ENCODE measurements at places on chromosomes 4 and X.

- no peak for DNase-seq
Observed at GRCh38 chr4:147794314-147794680, 62.4 kb downstream of the ARHGAP10 start.

DNA sequence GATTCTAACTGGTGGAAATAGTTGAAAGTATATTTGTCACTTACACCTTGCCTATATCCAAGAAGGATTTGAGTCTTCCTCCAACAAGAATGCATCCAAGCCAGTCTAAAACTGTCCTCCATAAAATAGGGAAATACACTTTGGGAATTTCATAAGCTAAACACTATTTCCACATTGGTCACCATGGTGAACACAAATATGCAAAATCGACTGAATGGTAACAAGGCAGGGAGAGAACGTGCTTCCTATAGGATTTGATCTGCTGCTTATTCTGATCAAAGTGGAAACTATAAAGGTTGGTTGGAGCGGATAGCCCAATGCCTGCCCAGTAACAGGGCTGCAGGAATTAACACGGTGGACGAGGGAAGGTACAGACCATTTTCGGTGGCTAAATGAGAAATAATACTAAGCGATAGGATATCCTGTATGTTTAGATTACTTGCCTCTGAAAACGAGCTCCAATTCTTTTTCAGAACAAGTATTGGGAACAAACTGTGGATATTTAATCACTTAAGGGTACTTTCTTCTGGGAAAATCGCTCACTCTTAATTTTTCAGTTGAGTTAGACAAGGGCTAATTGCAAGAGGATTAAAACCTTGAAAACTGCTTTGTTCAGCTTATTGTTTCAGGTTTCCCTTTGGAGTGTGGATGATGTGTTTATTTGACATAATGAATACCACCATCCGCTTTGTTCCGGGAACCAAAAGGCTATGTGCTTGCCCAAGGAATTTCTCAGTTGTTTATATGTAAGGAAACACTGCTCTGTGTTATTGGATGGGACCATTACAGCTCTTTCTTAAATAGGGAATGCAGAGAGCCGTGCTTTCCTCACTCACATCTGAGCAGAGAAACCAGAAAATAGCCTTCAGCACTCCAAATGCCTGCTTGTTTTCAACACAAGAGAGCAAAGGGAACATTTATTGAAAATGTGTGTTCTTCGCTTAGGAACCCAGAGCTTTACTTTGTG is 194.4 kb downstream of the CBR4 start:
- no peak for DNase-seq

DNA sequence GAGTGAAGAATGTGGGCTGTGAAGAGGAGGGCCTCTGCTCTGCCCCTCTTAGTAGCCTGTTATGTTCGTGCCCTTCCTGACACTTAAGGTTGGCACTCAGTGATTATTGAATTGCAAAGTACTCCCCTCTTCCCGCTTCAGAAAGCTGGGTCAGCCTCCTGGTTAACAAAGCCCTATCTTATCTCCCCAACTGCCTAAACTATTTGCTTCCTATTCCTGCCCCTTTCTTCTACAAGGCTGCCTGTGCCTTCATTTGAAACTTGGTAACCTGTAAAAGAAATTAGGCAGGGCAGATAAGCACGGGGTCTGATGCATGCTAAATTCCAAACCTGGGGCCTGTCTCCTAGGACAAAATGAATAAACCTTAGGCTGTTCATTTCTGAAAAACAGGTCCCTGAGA is 23.1 kb upstream of the TMEM150C start:
- DNase-seq, result no peak

GRCh38 chrX:11558972-11559371 is 106.7 kb downstream of the ARHGAP6 start:
- DNase-seq, result peak; percentile 2

- DNase-seq, result no peak
Observed at GRCh38 chr4:6206771-6207290, 6.5 kb upstream of the JAKMIP1 start.

DNA sequence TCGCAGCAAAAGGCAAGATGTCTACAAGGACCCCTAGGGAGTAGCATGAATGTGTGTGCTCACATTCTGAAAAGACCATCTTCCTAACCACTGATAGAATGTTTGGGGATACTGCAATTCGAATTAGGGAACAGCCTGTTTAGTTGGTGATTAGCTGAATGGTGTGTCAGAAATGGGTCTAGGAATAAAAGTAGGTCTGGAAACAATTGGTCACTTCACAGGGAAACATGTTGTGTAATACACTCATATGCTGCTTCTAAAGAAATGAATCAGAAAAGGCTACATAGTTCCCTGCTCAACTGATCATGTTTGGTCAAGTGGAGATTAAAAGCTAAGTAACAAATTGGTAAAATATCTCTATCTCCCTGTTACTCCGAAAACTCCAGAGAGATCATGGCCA is 2362.4 kb upstream of the TENM3 start:
- no peak for DNase-seq

- DNase-seq, result no peak
Observed at GRCh38 chr4:88616275-88617150, 24.2 kb downstream of the HERC3 start.

GRCh38 chr4:5237086-5237660 is 185.9 kb downstream of the STK32B start:
- no peak for DNase-seq

DNA sequence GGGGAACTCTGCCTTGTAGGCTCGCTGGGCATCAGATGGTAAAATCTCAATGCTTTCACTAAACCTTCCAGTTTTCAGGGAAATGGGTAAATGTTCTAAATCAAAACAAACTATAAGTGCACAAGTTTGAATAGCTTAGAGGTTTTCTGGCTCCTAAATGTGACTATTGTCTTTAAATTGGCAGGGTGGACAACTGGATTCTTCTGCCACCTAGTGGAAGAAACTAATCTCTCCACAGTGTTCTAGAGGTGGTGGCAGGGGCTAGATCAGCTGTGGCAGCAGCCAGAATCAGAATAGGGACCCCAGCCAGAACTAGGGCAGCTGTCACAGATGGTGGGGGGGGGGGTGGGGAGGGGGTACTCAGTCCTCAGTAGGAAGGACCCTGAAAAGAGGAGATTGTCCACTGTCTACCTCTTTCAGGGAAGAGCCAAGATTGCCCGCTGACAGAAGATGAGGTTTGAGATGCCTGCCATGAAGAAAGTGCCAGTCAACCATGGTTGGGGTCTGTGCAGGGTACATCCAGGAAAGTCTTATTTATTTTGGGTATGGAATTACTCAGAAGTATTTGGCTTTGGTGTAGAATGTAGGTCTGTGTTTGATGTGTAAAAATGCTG is 201.4 kb downstream of the CCNG2 start:
- peak; percentile 62 for DNase-seq

- no peak for DNase-seq
Observed at GRCh38 chr4:55438314-55438713, 42.6 kb downstream of the TMEM165 start.

DNA sequence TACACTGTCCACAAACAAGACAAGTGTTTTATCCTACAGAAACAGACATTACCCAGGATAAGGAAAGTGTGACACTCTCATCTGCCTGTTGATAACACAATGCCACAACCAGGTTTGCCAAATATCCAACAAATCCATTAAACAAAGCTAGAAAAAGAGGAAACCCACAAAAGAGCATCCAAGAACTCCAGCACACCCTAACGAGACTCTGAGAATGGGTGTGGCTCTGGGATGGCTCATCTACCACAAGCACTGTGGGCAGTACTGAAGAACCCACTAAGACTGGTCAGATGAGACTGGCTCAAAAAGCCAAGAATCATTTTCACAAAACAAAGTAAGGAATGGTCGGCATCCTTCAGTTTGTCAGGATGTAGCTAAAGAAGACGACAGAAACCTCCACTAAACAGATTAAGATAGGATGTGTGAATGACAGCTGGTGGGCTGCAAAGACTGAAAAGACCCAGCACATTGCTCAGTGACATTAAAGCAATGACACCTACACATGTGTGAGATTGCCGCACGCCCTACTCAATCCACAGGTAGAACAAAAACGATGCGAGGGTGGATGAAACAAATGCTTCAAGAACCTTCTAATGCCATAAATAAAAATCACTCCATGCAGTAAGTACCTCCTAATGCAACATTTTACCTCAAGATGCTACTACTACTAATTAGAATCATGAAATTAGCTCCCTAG is 14.7 kb downstream of the ATP8A1 start:
- DNase-seq, result no peak

DNA sequence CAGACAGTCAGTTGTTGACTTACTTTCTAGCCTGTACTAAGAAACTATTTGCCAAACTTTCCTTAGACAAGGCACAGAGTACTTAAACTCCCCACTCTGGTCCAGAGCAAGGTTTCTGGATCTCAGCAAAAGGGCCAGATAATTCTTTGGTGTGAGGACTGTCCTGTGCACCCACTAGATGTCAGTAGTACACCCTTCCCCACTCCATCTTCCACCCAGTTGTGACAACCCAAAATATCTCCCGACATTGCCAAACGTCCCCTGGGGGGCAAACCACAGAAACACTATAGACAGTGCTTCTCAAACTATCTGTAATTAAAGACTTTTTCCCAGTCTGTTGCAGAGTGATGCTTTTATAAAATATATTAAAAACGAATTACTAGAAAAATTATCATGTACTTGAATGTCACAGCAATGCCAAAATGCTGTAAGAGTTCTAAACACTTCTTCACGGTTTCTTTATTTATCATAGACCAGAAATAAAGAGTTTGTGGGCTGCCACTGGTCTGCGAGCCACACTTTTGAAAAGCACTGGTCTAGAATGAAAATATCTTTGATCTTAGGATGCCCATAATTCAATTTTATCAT is 203.5 kb downstream of the PRDM5 start:
- DNase-seq, result peak; percentile 26

- no peak for DNase-seq
Observed at GRCh38 chrX:10566716-10567097, 53.7 kb downstream of the MID1 start.

DNA sequence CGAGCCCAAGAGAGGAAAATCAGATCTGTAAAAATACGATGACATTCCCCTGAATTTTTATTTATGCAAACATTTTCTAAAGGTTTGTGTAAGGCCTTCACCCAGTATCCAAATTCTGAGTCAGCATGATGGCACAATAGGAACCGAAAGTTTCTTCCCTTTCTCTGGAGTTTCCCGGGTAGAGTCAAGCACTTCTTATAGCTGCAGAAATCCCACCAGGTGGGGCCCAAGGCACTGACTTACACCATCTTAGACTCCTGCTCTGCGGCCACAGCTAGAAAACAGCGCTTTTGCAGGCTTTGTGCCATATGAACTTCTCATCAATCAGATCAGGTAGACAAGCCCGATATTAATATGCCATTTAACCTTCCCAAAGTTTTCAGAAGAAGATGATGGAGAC is 13.4 kb downstream of the LEF1 start:
- DNase-seq, result peak; percentile 12

GRCh38 chrX:13652287-13652793 is 601 bp upstream of the TCEANC start:
- DNase-seq, result no peak

DNA sequence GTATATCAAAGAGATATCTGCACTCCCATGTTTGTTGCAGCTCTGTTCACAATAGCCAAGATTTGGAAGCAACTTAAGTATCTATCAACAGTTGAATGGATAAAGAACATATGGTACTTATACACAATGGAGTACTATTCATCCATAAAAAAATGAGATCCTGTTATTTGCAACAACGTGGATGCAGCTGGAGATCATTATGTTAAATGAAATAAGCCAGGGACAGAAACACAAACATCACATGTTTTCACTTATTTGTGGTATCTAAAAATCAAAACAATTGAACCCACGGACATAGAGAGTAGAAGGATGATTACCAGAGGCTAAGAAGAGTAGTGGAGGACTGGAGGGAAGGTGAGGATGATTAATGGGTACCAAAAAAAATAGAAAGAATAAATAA is 14.2 kb downstream of the IQCM start:
- DNase-seq, result no peak

- DNase-seq, result no peak
Observed at GRCh38 chr4:46870411-46870810, 38.6 kb downstream of the COX7B2 start.

GRCh38 chr4:183541010-183541751 is 36.3 kb downstream of the ING2 start:
- no peak for DNase-seq

GRCh38 chr4:80172203-80172602 is 25.1 kb upstream of the PRDM8 start:
- no peak for DNase-seq

DNA sequence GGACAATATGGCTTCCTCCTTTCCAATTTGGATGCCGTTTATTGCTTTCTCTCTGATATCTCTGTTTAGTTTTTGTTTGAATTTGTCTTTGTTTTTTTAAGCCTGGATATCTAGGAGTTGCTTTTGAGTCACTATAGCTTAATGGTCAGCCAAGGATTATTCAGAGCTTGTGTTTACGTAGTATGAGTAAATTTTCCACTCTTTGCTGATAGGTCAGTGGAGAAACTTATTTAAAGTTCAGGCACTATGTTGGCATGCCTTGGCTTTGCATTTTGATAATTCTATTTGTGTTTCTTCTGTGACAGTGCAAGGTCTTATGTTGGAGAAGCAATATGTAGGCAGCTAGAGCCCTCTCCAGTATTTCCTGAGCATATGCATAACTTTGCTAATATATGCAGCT is 315.2 kb downstream of the GRID2 start:
- no peak for DNase-seq

DNA sequence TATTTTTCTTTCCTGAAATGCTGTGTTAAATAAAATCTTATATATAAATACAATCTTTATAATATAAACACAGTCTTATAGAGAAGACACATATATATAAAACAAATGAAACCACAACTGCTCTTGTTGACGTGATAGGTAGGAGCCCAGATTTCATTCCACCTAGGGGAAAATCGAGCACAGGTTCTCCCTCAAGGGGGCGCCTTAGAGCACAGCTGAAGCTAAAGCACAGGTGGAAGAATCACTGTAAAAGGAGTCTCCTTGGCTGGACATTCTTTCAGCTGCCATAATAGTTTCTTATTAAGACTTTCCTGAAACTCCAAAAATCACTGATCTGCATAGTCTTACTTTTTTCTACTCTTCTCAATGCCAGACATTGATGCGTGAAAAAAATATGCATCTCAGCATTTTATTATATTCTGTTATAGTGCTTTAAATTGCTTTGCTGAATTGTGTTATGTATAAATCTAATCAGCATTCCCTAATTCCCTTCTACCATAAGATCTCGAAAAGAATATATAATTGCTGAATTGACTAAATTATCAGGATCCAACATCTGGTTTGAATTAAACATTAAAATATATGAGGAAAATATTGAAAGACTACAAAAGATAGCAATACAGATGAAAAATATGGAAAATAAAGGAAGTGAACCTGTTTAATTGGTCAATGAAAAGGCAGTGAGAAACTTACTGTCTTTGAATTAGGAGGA is 25.5 kb upstream of the RXFP1 start:
- DNase-seq, result peak; percentile 9

GRCh38 chr4:140523370-140523856 is 555 bp upstream of the ELMOD2 start:
- DNase-seq, result no peak

DNA sequence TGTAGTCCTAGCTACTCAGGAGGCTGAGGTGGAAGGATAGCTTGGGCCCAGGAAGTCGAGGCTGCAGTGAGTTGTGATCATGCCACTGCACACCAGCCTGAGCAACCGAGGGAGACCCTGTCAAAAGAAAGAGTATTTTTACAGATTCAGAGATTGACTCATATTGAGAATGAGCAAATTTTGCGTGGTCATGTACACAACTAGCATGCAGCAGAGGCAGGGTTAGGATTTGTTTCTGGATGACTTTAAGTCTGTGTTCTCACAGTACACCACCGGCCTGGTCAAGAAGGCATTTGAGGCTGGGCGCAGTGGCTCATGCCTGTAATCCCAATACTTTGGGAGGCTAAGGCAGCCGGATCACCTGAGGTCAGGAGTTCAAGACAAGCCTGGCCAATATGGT is 44.8 kb upstream of the CBR4 start:
- no peak for DNase-seq
